Mesenteric fat pad (tissue), 1 donor: ENCODE measurements at places on chromosomes 7 and 10.

- no peak for DNase-seq
Observed at GRCh38 chr10:21427804-21428481, 97.5 kb downstream of the SKIDA1 start.

DNA sequence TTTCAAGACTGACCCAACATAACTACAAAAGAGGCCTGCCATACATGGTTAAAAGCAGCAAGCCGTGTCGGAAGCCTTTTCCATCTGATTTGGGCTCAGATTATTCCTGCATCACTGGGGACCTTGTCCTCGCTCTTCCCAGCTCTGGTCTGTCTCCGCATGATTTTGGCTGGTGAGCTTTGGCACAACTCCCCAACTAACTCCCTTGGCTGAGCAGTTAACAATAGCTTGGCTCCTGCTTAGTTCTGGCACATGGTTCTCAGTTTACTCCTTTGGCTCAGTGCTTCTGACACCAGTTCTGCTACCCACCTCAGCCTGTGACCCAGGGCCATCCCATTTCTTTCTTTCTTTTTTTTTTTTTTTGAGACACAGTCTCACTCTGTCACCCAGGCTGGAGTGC is 17.0 kb downstream of the AGK start:
- no peak for DNase-seq

DNA sequence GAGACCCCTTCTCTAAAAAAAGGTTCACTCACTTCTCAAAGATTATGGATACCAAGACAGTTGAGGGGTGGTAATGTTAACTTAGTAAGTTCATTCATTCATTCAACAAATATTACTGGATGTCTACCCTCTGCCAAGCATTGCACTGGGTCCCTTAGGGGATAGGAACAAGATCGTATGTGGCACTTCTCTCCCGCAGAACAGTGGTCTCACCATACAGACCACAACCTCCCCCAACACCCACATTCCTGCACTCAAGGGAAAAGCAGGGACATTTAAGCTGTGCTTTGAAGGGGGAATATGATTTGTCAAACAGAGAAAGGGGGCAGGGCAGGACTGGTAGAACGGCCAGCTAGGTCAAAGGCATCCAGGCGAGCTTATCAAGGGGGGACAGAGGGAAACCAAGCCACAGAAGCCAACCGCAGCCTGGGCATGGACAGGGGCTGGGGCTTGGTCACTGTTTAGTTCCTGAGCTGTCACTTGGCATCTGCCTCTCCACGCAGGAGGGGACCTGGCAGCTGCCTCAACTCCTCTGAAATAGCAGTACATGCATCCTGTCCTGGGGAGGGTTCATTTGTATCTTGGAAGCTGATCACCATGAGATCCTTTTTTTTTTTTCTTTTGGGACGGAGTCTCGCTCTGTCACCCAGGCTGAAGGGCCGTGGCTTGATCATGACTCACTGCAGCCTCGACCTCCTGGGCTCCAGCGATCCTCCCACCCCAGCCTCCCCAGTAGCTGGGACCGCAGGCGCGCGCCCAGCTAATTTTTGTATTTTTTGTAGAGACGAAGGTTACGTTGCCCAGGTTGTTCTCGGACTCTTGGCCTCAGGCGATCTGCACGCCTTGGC is 949 bp upstream of the CLIP2 start:
- DNase-seq: no peak

DNA sequence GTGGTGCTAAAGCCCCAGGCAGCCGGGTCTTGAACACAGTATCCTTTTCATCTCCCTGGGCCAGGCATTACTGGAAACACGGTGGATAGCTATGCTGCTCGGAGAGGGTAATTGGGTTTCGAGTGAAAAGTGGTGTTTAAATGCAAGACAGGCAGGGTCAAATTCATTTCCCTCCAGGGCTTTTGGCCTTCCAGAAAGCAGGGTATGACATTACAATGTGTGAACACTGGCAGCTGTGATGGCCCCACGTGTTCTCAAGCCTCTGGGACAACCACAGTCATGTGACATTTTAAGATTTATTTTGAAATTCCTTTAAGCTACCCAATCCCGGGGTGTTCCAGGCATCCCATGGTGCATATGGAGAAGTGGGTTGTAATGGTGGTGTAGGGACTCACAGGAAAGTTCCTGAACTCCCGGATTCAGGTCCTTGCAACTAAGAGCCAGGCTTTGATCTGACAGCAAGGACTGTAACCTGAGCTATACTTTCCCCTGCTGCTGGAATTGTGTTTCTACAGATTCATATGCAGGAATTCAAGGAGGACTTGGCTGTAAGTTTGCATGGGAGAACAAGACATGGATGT is 46.8 kb downstream of the INSYN2A start:
- DNase-seq: no peak

GRCh38 chr10:96319754-96320474 is 15.7 kb downstream of the DNTT start:
- DNase-seq: no peak

- no peak for DNase-seq
Observed at GRCh38 chr7:40356312-40356711, 221.5 kb downstream of the SUGCT start.

DNA sequence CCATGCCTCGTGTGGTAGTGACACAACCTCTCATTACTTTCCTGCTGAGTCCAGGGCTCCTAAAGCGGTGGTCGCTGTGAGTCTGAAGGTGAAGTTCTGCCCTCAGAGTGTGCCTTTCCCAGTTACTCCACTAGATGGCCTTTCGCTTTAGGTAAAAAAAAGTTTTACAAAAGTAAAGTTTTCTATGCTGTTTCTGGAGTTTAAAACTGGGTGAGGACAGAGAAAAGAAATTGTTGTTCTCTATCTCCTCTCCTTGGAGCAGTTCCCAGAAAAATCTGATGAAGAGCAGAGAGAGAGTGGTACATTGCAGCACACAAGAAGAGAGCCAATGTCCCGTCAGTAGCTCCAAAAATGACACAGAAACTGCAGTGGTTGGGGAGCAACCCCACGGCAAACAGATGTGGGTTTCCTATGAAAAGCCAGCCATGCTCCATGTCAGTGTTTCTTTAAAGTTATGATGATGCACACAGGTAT is 257.1 kb downstream of the GLI3 start:
- DNase-seq: no peak

DNA sequence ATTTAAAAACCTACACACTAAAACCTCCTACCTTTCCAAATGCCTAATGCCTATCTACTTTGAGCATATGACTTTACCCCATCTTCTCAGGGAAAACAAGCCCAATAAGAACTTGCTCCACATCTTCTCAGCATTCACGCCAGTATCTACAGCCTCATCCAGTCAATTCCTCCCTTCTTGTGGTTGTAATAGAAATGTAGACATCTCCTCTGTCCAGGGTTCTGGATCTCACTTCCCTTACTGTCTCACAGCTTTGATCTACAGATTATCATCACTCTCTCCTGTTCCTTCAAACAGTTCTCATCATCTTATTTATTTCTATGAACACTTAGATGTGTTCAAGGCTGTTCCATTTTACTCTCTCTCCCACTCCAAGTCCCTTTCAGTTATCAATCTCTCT is 70.4 kb upstream of the NOBOX start:
- DNase-seq: no peak

GRCh38 chr7:38102507-38102906 is 75.5 kb upstream of the STARD3NL start:
- no peak for DNase-seq

DNA sequence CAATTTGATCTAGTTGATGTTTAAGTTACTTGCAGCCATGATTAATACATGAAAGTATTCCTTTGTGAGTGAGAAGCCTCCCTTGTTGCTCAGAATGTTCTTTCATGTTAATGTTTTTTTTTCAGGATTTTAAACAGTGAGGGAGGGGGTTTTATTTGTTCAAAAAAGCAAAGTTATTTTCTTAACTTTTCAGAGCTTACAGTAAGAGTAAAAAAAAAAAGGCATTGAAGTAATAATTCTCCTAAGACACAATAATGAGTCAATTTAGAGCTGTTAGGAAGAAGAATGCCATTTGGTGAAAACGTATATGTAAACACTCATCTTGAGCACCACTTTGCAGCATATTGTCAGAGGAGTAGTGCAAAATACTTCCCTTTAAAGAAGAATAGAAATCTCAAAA is 105.8 kb downstream of the SEMA3A start:
- DNase-seq: no peak

DNA sequence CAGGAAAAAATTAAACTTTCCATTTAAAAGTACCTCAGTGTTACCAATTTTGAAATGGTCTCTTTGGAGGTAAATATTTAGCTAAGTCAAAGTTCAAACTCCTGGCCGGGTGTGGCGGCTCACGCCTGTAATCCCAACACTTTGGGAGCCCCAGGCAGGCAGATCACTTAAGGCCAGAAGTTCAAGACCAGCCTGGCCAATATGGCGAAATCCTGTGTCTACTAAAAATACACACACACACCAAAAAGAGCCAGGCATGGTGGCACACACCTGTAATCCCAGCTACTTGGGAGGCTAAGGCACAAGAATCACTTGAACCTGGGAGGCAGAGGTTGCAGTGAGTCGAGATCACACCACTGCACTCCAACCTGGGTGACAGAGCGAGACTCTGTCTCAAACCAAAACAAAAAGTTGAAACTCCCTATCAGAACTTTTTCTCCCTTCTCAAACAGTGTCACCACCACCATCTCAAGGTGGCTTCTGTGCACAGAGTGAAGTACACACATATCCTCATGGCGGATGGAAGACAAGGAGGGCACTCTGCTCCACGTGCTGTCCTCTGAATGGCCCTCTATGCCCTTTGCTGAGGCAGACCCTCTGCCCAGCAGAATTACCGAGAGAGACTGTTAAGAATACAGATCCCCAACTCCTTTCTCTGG is 11.7 kb upstream of the PIK3CG start:
- DNase-seq: no peak

GRCh38 chr10:113129117-113129516 is 179.1 kb downstream of the TCF7L2 start:
- DNase-seq: no peak

- no peak for DNase-seq
Observed at GRCh38 chr7:101166909-101167644, 1.7 kb upstream of the VGF start.

DNA sequence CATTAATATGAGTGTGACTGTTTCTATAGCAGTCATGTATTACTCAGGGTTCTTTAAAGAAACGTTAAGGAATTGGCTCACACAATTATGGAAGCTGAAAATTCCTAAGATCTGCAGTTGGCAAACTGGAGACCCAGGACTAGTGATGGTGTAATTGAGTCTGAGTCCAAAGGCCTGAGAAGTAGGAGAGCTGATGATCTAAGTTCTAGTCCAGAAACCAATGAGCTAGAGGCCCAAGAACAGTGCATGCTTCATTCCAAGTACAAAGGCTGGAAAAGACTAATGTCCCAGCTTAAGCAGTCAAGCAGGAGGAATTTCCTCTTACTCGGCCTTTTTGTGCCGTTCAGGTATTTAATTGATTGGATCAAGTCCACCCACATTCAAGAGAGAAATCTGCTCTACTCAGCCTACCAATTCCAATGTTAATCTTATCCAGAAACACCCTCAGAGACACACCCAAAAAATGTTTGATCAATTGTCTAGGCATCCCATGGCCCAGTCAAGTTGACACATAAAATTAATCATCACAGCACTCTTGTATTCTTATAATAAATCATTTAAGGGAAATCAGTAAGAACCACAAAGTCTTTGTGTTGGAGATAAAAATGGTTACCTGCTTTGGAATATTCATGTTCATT is 312.1 kb downstream of the PRKG1 start:
- no peak for DNase-seq

GRCh38 chr10:95697429-95697828 is 3.7 kb upstream of the TCTN3 start:
- no peak for DNase-seq

DNA sequence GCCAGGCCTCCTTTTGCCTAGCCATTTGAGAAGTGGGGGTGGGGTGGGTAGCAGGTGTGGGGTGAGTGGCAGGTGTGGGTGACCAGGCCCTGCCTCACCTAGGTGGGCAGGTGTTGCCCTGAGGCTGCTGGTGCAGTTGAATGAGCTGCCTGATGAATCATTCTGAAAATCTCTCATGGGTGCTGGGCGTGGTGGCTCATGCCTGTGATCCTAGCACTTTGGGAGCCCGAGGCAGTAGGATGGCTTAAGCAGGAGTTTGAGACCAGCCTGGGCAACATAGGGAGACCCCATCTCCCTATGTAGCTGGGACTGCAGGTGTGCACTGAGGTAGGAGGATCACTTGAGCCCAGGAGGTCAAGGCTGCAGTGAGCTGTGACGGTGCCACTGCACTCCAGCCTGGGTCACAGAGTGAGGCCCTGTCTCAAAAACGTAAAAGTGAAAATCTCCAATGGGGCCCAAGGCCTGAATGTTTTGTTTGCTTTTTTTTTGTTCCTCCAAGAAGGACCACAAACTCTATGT is 17.7 kb downstream of the TSPAN14 start:
- DNase-seq: peak; percentile 51

DNA sequence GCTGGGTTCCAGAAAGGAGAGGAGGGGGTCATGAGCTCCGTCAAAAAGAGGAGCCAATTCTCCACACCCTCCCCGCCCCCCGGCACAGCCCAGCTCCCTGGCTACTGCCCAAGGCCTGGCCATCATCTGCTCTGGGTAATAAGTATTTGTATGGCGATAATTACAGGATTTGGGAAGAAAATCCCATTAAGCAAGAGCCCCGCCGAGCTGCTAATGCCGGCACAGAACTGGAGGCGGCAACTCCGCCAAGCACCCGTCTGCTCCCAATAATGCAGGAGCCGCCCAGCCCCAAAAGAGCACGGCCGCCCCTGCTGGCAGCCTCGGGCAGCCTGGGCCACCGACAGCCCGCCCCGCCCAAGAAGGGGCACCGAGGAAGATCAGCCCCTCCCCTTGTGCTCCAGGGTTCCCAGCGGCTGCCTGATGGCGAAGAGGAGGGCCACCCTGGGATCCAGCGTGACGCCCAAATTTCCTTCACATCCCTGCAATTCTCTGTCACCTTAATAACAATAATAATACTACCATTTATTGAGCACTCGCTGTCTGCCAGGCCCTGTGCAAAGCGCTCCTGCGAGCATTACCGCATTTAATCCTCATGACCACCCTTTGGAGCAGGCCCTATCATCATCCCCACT is 5.9 kb downstream of the SLIT1 start:
- DNase-seq: no peak

GRCh38 chr7:21777921-21778320 is 167.8 kb downstream of the CDCA7L start:
- no peak for DNase-seq

DNA sequence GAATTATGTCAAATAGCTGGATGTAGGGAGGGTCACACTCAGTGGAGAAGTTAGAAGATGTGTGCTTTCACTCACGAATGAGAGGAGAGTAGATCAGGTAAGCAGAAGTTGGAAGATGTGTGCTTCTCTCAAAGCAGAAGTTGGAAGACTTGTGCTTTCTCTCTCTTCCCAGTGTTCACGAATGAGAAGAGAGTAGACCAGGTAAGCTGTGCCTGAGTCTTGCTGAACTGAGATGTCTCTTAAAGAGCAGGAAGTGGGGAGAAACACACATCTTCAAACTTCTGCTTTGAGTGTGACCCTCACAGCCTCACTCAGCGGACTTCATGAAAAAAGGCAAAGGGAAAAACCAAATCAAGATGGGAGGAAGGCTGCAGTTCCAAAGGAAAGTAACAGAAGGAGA is 7.0 kb upstream of the TMEM243 start:
- DNase-seq: no peak

GRCh38 chr10:133127291-133128125 is 32.5 kb upstream of the KNDC1 start:
- DNase-seq: peak; percentile 60
